Activated gamma-delta T cell treated with Interleukin-2 at 50 U/mL for 16 hours (primary cell): ENCODE measurements at places on chromosomes 12 and 14.

- no peak for DNase-seq
Measured at GRCh38 chr12:114141921-114142564, 175.9 kb upstream of the RBM19 start.

DNA sequence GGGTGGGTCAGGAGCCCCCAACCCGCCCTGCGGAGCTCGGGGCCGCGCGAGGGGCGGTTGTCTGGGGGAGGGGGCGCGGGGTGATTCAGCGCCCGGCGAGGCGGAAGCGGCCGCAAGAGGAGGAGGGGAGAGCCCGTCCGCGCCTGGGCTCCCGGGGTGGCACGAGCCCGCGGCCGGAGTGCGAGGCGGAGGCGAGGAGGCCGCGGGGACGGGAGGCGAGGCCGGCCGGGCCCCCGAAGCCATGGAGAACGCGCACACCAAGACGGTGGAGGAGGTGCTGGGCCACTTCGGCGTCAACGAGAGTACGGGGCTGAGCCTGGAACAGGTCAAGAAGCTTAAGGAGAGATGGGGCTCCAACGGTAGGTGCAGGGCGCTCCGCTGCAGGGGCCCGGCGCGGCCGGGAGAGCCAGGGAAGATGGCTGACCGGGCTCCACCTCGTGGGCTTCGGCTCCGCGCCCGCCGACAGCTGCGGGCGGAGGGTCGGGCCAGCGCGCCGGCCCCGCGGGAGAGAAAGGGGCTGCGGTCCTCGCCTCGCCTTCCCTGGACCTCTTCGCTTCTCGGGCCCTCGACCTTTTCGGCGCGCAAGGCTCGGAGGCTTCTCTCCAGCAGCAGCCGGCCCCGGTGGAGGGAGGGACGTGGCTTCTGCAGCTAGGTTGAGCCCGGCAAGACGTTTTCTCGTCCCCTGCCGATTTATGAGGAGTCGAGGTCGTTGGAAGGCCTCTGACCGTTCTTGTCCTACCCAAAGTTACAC lies 677 bp downstream of the ATP2A2 start:
- DNase-seq = peak; percentile 31

DNA sequence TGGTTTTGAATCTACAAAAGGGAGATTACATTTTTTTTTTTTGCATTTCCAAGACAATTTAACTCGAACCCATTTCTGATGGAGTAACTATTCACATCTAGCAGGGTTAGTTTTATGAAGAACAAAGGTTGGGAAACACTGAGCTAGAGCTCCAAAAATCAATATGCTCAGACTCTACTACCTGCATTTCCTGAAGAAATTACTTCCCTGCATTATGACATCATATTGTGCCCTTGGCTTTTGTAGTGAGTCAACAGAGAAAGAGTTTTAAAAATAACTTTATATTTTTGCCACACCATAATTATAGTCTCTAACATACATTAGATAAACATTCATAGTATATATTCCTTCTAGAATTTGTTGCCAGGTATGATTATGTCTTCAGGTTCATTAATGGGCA lies 14.8 kb downstream of the GRIP1 start:
- no peak for DNase-seq

DNA sequence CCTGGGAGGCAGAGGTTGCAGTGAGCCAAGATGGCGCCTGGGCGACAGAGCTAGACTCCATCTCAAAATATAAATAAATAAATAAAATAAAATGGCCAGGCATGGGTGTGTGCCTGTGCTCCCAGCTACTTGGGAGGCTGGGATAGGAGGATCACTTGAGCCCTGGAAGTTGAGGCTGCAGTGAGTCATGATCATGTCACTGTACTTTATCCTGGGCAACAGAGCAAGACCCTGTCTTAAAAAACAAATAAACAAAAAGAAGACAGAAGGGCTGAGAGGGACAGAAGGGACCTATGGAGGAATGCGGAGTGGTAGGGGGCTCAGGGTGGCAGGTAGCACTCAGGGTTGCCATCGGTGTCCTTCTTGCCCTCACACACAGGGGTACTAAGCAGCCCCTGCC lies 40.8 kb downstream of the PRPF40B start:
- no peak for DNase-seq
